ENCODE measurements at places on chromosomes 5 and 9.

- no peak for DNase-seq
These were observed 51.9 kb upstream of the RAI14 start for GRCh38 chr5:34604119-34604675.

DNA sequence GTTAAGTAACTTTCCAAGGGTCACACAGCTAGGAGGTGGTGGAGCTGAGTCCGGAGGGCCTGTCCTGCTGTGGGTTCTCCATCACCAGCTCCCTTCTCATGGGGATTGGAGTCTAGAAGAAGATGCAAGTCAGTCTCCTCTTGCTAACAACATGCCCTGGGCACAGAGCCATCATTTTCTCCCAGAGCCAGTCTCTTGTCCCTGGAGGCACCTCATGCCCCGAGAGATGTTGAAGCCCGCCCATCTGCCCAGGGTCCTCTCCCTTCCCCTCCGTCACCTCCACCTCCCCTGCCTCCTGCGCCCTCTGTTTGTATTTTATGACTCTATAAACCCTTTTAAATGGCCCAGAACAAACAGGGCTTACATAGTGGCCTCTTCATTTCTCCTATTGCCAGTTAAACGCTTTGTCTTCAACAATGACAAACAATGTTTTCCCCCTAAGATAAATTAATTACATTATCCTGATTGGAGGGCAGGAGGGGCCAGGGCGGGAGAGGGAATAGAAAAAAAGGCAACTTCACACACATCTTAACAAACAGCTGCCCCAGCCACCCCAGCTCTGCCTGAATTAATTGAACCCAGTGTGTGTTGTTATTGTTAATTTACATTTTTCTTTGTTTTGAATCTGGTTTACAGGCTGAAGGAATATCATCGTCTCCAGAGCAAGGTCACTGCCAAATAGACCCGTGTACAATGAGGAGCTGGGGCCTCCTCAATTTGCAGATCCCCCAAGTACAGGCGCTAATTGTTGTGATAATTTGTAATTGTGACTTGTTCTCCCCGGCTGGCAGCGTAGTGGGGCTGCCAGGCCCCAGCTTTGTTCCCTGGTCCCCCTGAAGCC lies 55.8 kb downstream of the ASS1 start:
- no peak for DNase-seq

DNA sequence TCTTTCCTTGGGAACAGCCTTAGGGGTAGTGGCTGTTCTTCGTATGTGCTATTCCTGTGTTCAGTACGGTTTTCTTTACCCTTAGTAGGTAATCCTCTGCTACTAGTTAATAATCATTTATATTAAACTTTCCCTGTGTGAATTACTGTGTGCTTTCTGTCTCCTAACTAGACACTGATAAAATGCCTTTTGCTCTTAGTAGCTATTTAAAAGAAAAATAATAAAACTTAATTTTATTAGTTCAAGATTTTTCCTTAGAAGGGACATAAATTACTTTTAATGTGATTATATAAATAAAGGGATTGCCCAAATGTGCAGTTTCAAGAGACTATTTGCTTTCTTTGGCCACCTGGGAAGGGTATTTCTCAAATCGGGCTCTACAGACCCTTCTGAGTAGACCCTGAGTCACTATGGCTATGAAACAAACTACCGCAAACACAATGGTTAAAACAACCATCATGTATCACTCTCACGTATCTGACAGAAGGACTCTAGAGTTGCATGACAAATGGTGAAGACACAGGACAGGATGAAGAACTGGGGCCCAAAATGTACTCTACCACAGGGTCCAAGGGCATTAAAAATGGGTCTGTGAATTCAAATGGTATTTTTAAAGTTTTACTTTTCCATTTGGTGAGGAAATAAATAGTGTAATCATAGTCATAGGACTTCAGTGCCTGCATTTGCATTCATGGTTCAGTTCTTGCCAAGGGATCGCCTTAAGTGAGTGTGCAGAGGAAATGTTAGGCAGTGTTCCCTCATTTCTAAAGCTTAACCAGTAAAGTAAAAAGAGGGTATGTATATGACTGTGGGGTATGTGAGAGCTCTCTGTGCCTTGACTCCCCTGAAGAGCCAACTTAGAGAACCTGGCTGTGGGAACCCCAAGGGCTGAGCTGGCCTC lies 97.0 kb downstream of the TSSK1B start:
- no peak for DNase-seq

DNA sequence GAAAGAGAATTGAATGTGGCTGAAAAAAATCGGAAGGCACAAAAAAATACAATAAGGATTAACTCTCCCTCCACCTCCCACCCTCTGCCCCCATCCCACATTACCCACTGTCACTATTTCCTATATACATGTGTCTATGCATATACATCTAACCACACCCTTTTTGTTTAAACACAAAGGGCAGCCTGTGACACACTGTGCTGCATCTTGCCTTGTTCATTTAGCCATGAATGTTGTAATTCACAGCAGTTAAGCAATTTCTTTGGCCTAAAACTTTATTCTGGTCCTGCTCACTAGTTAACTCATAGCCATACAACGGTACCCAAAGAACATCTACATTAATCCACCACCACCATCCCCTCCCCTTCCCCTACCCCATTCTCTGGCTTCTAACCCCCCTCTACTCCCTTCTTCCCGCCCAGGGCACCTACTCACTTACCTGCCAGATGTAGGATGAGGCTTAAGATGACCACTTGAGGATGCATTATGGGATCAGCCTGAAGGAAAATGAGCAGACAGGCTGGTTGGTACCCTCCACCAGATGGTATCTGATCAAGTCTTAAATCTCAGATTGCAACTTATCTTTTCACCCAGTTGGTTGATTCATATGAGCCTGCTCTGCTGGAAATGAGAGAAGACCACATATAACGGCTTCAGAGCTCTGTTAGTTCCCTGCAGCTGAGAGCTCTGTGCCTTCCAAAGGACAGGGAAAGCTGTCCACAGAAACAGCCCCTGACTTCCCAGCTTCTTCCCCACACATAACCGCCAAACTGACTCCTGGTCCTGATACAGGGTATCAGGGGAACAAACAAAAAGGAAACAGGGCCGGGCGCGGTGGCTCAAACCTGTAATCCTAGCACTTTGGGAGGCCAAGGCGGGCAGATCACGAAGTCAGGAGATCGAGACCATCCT lies 1.2 kb downstream of the HAVCR1 start:
- DNase-seq, result peak; percentile 36

- DNase-seq, result peak; percentile 68
These were observed 29.4 kb downstream of the TNPO1 start for GRCh38 chr5:72845889-72846288.

- no peak for DNase-seq
These were observed 490.4 kb upstream of the ACO1 start for GRCh38 chr9:31894008-31894407.

DNA sequence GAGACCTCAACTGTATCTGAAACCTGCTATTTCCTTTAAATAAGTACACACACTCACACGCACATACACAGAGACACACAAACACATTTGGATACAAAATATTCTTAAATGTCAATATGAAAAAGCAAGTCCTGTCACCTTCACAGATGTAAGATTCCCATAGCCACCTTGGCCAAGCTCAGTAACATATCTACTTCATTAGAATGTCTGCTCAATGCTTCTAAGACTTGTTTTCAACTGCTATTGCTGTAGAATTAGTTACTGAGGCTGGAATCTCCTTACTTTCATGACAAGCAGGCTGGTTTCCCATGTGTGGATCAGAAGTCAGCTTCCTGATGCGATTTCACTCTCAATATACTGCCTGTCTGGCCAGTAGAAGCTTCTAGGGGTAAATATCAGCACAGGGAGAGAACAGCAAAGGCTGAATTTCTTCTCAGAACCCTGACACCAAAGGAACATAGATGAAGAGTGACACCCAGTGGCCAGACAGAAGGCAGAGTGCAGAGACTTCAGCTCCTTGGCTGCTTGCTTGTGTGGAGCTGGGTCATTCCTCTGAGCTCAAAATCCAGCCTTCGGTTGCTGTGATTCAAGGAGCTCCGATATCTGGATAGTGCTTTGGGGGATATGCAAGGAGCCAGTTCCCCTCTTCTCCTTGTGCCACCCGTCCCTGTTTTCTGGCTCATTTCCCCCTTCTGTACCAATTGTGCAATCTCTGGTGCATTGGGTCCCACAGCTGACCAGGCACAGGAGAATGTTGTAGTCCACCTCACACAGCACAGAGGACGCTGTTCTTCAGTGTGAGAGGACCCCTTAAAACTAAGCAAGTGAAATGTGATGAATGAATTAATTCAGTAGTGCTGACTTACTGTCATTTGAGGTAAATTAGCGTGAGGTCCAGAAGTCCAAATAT lies 26.6 kb upstream of the ABLIM3 start:
- DNase-seq, result peak; percentile 91

DNA sequence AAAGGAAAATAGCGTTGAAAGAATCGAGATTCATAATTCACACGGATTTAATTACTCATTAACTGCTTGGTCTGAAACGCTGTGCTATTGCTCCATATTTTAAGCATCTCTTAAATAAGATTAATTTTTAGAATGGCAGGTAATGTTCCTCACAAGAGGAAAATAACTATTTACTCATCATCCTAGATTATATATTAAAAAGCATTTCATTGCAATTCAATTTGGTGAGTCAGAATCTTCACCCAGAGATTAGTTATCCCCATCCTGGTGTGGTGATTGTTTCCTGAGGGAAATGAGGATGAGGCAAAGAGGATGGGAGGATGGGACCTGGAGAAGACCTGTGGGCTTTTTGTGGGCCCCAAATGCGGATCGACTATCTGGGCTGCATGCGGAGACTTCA lies 145.5 kb upstream of the MAP1B start:
- DNase-seq, result no peak

DNA sequence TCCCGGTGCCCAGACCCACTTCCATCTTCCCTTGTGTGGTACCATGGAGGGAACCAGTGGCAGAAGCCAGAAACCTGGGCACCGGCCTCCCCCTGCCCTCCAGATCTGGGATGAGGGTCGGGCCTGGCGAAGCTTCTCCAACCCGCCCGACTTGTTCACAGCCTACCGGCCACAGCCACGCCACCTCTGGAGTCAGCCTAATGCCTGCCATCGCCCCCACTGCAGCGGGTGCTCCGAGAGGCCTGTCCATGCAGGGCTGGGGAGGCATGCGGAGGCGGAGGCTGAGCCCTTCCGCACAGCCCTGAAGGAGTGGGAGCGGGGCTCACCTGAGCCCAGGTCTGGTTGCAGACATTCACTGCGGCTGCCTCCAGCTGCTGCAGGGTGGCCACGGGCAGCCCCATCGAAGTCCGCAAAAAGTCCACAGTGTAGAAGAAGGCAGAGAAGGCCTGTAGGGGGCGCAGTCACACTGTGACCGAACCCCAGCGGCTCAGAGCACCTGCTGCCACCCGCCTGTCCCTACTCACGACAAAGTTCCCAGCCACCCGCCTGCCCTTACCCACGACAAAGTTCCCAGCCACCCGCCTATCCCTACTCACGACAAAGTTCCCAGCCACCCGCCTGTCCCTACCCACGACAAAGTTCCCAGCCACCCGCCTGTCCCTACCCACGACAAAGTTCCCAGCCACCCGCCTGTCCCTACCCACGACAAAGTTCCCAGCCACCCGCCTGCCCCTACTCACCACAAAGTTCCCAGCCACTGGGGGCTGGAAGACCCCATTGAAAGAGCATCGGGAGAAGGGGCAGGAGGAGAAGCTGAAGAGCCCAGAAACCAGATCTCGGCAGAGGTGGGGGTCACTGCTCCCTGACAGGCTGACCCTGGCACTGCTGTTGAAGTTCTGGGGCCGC lies 3.8 kb upstream of the NPDC1 start:
- DNase-seq, result peak; percentile 84

- DNase-seq, result no peak
These were observed 626 bp downstream of the OR13C2 start for GRCh38 chr9:104604801-104605200.

DNA sequence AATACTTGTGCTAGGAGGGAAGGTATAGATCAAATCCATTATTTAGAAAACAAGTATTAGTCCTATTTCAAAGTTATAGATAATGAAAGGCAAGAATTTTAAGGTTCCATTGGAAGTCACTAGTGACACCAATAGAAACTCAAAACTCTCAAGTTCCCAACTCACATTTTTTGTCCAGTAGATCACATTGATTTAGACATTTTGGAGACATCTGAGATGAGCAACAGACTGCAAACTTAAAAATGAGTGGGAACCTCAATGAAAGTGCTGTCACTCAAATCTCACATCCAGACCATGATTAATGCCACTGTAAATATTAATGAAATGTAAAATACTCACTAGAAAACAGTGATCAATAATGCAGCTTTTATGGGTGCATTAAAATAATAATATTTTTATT lies 405.0 kb downstream of the ENC1 start:
- no peak for DNase-seq

- DNase-seq, result peak; percentile 21
These were observed 114.8 kb upstream of the DAPK1 start for GRCh38 chr9:87382900-87383299.

DNA sequence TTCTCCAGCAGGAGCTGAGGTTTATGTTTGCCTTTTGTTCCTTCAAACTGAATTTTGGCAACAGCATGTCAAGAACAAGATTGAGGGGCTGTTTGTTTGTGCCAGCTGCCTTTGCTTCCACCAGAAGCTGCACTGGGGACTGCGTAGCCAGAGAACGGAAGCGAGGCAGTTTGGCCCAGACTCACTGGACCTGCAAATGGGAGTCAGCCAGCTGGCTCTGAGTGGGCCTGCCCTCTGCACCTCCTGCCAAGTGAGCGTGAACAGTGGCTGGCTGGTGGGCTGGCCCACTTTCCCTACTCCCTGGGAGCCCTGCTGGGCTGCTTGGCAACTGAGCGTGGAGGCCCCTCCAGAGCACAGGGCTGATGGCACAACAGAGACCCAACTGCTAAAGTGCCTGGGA lies 111.6 kb downstream of the GALNT10 start:
- no peak for DNase-seq

DNA sequence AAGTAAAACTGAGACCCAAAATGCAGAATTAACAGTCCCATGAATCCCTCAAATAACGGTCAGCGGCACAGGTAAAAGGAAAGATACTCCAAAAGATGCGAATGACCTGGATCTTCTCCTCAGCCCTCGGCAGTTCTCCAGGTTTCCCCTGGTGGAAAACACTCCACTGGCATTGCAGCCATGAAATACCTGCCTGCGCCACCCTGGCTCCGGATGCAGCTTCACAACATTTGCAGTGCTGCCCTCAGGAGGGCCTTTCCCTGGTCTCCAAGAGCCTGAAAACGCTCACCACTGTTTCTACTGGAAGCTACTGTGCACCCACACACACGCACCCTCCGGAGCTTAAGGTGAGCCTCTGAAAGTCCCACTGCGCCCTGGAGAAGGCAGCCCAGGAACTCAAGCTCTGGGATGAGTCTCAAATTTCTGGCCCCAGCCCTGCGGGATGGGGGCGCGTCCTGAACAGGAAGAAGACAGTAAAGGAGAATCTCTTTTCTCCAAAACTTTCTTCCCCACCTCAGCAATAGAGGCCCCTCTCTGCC lies 612 bp downstream of the UGT3A2 start:
- no peak for DNase-seq

GRCh38 chr5:120388016-120388781 lies 75.9 kb upstream of the PRR16 start:
- peak; percentile 91 for DNase-seq

- DNase-seq, result no peak
These were observed 97.7 kb downstream of the ESM1 start for GRCh38 chr5:54887663-54888062.

DNA sequence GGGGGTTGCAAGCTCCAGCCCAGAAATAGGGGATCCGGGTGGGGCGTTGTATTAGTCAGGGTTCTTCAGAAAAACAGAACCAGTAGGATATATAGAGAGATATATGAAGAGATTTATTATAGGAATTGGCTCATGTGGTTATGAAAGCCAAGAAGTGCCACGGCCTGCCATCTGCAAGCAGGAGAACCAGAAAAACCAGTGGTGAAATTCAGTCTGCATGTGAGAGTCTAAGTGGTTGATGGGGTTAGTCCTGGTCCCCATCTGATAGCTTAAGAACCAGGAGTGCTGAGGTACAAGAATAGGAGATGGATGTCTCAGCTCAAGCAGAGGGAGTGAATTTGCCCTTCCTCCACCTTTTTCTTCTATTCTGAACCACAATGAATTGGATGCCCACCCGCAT lies 123.4 kb upstream of the APC start:
- no peak for DNase-seq
